Stimulated activated CD8-positive, alpha-beta memory T cell treated with anti-CD3 and anti-CD28 coated beads, Interleukin-4, amount 100 ng/mL, for 4 hours (primary cell): ENCODE measurements at places on chromosomes 11 and 22.

GRCh38 chr11:82995754-82996398 is 75.8 kb downstream of the RAB30 start:
- no peak for DNase-seq

DNA sequence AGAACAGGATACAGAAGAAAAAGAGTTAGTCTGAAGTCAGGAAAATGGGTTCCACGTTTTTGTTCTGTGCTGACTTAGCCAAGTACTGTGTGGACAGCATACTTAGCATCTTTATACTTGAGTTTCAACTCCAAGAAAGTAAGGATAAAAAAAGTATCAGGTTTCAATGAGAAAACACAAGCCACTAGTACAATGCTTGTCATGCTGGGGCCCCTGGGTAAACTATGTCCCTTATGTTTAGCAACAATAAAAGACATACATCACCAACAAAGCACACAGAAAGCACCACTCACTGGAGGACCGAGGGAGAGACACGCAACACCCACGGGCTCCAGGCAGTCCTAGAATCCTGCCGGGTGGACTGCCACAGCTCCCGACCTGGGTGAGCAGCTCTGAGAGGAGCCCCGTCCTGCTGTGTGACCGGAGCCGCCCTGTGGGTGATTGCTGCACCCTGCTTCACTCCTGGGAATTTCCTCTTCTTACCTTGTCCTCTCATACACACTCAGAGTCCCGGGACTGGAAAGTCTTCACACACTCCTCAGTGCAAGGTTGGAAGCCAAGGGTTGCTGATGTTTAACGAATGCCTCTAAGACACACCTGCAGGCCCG is 890.5 kb downstream of the BRD1 start:
- DNase-seq: no peak

GRCh38 chr22:17977371-17977770 is 47.0 kb downstream of the MICAL3 start:
- no peak for DNase-seq

GRCh38 chr11:30326906-30327305 is 4.0 kb downstream of the ARL14EP start:
- DNase-seq: no peak

GRCh38 chr11:118901494-118902335 is 18.0 kb downstream of the CXCR5 start:
- DNase-seq: no peak
